ENCODE measurements at places on chromosomes 5 and 9.

DNA sequence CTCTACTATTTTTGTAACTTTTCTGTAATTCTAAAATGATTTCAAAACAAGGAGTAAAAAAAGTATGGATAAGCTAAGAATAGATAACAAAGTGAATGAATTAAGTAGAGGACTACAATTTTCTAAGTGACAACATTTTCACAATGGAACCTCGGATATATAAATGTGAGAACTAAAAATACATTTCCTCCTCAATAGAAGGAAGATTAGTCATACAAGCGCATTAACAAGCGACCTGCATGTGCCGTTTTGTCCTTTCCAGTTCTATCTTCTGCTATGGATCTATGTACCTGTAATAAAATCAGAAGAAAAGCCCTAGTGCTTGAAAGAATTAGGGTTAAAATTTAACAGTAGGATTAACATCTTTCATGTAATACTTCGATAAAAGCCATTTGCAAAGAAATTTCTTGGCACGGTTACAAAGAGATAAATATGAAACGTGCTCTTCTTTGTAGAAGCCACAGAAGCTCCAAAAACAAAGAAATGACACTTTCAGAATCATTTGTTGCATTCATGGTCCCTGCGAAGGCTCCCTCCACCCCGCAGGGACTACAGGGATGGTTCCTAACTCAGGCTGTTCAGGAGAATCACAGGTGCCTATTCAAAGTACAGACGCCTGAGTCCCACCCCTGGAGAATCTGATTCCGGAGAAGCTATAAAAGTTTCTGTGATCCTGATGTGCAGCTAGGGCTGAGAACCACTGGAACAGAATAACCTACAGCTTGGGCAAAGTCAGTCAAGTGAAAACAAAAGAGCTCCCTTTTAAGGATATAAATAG lies 216.6 kb upstream of the EFNA5 start:
- DNase-seq: no peak

DNA sequence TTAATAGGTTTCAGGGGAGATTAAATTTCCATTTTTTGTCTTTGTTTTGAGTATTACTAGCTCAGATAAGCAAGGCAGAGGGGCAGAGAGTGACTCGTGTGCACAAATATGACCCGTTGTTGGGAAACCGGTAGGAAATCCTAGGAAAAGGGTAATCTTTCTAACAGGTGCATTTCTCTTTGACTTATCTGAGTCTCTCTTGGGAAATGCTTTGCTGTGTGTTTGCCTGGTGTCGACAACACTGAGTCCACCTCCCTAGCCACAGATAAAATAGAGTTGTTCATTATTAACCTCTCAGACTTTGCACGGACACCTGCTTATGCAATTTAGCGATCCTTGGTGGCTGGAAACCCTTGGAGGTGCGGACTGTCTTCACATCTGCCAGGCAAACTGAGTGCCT lies 164.2 kb downstream of the FGF1 start:
- no peak for DNase-seq

GRCh38 chr9:131405858-131406537 lies 12.1 kb downstream of the PRRC2B start:
- no peak for DNase-seq

- no peak for DNase-seq
Observed at GRCh38 chr5:18113721-18114120, 479.5 kb downstream of the TAF11L14 start.

DNA sequence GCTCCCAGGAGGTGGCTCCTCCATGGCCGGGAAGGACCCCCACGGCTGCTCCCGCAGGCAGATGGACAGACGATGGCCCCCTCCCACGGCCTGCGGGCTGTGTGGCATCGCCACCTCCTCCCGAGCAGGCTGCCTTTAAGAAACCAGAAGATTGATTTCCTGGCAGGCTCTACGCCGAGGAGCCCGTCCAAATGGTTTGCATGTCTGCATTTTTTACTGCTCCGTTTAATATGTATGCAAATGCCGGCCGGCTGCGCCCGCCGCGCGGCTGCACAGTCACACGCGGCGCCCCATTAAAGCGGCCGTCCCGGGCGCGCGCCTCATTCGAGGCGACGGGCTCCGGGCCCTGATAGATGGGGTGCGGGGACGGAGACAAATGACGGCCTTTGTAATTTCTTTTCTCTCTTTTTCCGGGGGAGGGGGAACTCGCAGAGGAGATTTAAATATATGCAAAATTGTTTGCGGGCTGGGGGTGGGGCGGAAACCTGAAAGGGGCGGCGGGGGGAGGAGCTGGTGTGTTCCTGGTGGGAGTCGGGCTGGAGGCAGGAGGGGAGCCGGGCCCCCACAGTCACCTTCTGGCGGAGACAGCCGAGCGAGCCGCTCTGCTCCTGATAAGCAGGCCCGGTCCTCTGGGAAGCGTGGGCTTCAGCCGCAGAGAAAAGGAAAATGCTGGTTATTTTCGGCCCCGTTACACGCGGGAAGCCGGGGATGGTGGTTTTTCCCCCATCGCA lies 158.7 kb upstream of the IER5L start:
- no peak for DNase-seq

GRCh38 chr5:137743031-137743640 lies 7.2 kb upstream of the KLHL3 start:
- DNase-seq: peak; percentile 58

DNA sequence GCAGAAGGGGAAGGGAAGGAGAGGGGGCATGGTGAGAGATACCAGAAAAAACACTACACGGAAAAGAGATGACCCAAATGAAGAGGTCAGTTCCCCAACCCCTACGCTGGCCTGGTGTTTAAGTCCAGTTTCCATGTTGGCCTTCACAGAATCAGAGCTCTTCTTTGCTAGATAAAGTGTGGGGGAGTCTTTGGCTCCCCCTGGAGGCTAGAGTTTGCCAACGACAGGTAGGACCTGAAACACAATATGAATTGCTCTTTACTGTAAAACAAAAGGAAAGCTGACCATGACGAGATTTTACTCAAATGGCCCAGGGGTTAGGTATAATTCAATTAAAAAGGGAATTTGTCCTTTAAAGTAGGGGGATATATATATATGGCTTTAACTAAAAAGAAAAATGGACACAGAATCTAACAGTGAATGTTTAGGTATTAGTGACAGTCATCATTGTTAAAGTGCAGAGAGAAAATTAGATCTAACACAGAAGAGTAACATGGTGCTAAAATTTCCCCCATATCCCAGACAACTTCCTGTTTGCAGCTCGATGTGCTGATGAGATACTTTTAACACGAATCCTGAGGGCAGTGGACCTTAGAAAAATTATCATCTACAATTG lies 92.0 kb downstream of the SV2C start:
- peak; percentile 58 for DNase-seq

GRCh38 chr9:9750719-9751118 lies 862.1 kb downstream of the PTPRD start:
- no peak for DNase-seq

DNA sequence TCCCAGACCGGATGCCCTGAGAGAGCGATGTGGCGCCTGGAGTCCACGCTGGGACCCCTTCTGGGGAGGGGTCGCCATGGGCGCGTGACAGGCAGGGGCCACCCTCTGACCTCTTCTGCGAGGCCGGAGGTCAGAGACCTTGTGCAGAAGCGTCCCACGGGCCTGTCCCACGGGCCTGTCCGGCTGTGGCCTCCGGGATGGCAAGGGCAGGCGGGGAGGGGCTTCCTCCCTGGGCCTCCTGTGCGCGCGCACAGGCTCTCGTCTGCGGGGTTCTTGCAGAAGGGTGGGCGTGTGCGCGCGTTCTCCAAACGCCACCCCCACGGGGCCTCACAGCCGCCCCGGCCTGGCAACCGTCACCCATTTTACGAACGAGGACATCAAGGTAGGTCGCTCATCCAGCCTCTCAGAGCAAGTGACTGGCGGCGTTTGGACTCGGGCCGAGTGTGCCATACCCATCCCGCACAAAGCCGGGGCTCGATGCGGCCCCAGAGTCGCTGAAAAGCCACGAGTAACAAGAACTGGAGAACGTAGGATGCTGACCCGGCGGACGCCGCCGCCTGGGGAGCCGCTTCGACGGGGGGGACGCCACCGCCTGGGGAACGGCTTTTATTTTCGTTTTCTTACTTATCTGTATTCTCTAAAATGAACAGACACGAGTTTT lies 897 bp downstream of the AHRR start:
- no peak for DNase-seq

- no peak for DNase-seq
Observed at GRCh38 chr9:93079371-93079770, 16.6 kb upstream of the CARD19 start.

GRCh38 chr5:157574456-157575380 lies 857 bp downstream of the ADAM19 start:
- peak; percentile 67 for DNase-seq

DNA sequence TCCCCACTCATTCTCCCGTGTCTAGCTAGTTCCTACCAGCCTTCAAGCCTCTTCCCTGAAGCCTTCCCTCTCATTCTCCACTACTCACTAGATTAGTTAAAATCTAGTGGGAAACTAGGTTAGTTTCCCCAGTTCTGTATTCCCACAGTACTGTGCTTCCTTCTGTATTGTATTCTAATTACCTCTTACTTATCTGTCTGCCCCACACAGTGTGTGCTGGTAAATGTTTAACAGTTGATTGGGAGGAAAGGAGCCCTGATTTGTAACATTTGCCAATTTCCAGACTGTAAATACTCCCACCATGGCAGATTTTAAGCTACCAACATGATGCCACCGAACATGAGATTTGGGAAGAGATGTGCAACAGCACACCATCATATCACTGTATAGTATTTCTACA lies 8.3 kb downstream of the KLHL3 start:
- no peak for DNase-seq

DNA sequence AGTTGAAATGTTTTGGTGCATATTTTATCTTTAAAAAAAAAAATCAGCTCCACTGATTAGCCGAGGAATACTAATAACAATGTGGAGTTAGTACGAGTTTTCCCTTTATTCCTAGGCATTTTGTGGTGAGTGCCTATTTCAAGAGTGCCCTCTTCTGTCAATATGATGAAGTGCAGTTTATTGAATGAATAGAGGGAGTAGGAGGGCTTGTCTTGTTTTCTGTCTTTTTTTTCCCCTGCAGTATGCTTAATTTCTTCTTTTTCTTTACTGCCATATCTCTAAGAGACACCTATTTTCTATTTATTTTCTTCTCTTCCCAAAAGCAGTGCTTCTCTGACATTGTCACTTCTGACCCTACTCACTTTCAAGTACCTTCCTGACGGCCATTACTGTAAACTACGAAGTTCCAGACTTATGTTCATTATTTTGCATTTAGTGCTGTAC lies 169.6 kb upstream of the PITX1 start:
- no peak for DNase-seq

DNA sequence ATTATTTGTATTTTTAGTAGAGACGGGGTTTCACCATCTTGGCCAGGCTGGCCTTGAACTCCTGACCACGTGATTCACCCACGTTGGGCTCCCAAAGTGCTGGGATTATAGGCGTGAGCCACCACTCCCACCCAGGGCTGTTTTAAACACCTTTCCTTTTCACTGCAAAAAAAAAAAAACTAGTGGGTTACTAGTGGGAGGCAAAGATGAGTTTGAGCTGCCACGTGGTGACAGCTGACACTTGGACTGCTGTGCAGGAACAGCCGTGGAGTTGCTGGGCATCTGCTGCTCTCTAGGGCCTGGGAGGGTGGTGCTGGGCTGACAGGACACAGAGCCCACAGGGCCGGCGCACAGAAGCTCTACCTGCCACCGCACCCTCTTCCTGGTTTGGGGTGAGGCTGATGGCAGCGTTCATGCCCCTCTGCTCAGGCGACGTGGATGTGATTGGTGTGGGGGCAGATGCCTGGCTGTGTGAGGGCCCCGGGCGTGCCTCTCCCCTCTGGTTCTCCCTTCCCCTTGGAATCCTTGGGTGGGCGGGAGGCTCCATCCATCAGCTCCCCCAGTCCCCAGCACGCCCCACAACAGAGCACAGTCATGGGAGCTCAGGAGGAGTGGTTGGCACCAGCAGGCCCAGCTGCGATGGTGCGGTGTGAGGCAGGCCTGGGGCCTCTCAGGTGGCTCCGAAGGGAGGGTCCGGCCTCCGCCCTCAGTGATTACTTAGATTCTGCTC lies 16.9 kb downstream of the RABL6 start:
- no peak for DNase-seq

DNA sequence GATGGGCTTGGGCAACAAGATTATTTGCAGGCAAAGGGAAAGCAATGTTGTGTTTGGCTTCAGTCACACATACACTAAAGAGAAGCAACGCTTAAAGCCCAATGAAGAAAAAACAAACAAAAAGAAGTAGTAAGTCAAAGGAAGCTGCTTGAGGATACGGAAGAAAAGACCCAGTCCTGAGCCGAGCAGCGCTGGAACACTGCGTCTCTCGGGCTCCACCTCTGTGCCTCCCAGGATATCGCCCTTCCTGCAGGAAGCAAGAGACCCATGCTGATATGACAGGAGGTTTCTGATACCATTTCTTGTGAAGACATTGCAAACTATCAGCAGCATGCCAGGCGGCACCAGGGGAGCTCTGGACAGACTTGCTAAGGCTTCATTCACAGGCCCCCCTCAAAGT lies 9.9 kb downstream of the GNAQ start:
- DNase-seq: no peak

DNA sequence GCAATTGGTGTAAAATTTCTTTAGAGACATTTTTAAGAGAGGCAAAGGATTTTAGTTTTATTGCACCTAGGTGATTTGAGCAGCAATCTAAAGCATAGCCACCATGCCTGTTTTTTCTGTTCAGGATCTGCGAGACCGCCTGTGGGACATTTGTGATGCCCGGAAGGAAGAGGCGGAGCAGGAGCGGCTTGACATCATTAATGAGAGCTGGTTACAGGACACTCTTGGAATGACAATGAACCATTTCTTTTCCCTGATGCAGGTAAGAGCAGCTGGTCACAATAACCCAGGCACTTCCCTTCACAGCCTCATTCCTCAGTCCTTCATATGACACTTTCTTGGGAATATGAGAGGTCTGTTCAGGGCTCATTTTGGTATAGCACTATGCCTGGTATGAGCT lies 103.2 kb upstream of the IL7R start:
- DNase-seq: no peak

DNA sequence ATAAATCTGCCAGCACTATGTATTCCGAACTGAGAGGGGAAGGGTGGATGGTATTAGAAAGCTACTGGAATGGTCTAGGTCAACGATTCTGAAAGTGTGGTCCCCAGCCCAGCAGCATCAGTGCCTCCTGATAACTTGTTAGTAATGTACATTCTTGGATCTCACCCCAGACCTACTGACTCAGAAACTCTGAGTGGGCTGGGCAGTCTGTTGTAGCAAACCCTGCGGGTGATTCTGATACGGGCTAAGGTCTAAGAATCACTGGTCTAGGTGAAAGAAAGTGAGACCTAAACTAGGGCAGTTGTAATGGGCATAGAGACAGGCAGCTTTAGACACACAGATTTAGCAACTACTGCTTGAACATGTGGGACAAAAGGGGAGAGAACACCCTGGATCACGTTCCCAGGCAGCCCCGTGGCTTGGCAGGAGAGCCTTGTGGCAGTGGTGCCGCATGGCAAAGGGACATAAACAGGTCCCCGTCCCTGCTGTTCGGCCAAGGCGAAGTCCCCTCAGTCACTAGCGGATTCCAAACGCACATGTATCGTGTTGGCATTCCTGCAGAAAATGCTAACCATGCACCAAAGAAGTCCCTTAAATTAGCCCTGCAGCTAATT lies 216.3 kb downstream of the TTLL11 start:
- no peak for DNase-seq

- DNase-seq: no peak
Observed at GRCh38 chr5:150758203-150758530, 650 bp downstream of the DCTN4 start.

GRCh38 chr9:33161589-33162132 lies 5.5 kb downstream of the B4GALT1 start:
- no peak for DNase-seq

Measured in ecto neural progenitor cell (in vitro differentiated cells).